Fibroblast of skin of scalp (primary cell): ENCODE measurements at places on chromosomes 11 and 22.

DNA sequence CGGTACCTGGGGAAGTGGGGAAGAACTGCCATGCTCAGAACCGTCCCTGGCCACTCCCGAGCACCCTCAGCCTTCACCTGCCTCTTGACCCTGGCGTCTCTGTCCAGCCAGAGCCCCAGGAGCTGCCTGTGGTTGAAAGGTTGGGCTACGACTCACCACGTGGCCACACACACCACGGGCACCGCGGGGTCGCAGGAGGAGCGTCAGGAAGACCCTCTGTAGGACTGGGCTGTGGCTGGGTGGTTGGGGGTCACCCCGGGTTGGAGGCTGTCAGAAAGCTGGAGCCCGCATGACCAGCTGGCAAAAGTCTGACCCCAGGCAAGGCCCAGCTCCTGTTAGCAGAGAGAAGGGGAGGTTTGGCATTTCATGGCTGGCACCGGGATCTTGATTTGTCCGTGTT, 11.5 kb downstream of the KRTAP5-5 start:
- DNase-seq: no peak

DNA sequence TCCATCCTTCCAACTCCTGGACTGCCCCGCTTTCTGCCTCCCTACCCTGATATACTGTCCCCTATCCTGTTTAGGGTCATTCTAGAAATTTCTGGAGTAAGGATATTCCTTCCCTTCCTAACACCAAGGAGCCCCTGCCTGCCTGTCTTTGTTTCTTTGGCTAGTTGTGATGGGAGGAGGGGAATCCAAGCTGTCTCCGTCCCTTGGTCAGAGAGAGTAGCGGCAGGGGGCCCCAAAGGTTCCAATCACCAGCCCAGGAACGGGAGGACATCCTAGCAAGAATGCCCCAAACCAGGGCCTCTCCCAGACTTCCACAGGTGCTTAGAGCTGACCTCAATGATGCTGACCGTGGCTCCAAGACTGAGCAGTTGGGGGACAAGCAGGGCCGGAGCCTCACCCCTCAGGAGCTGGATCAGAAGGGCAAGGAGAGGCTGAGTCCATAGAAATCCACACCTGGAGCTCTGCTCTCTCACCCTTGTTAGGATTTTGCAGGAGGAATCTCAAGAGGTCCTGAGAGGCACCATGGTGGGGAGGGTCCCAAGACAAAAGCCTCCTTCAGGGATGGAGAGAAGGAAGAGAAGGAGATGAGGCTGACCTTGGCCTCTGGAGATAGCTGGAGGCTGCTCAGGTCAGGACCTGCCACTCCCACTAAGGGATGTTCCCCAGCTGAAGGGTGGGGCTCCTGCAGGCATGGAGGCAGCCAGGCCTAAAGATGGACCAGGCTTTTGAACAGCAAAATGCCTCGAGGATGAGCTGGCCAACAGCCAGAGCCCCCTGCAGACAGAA, 13.6 kb downstream of the SLC22A12 start:
- no peak for DNase-seq

DNA sequence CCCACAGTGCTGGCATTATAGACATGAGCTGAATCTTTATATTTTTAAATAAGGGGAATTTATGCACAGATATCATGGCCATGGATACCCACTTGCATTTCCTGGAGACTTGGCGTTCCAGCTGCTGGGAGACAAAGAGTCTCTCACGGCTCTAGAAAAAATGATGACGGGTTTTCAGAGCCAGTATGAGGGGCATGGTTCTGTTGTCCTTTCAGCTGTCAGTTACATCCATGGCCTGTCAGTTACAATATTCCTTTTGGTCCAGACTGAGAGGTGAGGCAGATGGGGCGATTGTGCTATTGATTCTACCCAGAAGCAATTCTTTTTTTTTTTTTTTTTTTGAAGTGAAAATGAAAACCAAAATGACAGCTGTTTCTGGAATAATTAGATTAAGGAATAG, 29.7 kb downstream of the USH1C start:
- no peak for DNase-seq

DNA sequence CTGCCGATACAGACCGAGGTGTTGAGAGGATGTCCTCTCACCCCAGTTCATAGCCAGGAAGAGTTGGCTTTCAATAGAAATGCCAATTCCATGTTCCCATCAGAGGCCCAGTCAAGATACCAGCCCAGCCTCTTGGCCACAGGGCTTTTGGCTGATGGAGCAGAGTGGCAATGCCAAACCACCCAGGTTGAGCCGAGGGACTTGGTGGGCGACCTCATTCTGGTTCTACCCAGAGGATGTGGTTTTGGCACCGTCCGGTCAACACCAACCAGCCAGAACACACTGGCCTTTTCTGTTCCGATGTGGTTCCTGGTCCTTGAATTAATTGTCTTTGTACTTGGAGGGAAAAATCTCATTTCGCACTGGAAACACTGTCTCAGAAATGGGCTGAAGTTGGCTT, 60.5 kb downstream of the COMMD9 start:
- no peak for DNase-seq

- DNase-seq: peak; percentile 0
Measured at GRCh38 chr22:47928631-47929030, 1166.2 kb downstream of the TBC1D22A start.

DNA sequence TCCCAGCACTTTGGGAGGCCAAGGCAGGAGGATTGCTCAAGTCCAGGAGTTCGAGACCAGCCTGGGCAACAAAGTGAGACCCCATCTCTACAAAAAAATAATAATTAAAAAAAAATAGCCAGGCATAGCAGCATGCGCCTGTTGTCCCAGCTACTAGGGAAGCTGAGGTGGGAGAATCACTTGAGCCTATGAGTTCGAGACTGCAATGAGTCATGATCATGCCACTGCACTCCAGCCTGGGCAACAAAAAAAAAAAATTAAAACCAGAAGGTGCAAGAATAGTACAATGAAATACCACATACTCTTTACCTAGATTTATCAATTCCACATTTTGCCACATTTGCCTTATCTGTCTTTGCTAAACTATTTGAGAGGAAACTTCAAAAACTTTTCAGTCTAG, 8.2 kb downstream of the DPF2 start:
- no peak for DNase-seq
